ENCODE measurements at places on chromosomes 1 and 21.

DNA sequence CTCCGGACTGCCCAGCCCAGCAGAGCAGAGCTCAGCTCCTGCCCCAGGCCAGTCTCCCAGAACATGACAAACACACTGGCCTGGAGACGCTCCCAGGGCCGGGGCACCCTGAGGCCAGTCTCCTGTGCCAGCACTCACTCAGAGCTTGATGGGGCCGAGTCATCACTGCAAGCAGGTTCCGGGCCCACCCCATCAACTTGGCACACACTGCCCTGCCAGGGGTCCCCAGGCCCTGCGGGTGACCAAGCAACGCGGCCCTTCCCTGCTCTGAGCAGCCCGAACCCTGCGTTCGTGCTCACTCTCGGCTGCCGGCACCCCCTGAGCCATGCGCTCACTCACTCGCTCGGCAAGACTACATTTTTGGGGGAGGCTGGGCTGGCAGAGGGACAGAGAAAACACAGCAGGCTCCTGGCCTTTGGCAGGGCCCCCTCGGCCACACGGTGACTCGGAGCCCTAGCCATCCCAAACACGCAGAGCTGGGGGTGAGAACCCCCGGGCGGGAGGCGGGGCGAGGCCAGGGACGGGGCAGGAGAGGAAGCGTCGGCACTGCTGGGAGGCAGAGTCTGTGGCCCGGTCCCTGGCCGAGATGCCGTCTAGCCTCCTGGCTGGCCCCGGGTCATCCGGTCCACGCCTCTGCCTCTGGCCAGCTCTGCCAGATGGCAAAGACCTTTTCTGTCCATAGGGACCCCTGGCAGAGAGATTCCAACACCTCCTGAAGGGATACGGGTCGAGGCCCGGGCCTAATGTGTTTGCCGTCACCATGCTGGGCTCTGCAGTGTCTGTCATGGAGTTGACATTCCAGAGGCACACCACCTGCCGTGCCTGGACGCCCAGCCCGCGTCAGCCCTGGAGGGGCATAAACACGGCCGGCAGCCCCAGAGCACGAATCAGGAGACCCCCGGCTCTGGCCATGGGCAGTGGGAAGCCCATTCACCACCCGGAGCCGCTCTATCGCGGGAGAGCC lies 68.0 kb downstream of the MEGF6 start:
- DNase-seq: no peak

DNA sequence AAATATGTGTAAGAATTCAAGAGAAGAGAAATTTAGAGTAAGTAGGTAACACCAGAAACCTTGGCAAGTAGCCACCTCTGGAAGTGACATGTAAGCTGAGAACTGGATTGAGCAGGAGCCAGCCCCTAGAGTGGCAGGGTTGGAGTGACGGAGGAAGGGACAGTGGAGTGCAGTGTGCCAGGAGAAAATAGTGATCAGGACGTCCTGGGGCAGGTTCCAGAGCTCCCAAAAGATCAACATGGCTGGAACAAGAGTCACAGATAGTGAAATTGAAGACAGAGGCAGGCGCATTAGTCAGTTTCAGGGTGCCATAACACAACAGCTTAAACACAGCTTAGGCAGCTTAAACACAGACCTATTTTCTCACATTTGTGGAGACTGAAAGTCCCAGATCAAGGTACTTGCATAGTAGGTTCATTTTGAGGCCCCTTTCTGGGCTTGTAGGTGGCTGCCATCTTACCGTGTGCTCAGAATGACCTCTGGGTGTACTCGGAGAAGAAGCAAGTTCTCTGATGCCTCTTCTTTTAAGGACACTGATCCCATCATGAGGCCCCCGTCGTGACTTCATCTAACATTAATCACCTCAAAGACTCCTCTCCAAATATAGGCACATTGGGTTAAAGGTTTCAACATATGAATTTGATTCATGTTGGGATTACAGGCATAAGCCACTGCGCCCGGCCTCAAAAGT lies 37.2 kb downstream of the GNPAT start:
- DNase-seq: no peak

DNA sequence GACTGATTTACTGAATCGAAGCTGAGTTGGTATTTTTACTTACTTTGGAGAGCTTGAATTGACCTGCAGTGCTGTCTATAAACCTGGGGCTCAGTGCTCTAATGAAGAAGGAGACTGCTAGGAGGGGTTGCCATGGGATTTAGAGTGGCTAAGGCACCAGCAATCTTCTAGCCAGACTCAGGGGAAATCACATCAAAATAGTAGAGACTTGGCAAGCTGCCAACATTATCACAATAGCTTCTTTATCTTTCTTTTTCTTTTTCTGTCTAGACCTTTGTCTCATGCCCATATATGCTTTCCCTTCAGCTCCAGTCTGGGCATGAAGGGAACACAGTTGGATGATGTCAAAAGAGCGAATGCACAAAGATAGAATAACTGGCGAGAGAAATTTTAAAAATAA lies 301.1 kb upstream of the DPYD start:
- no peak for DNase-seq

- peak; percentile 45 for DNase-seq
Observed at GRCh38 chr1:47738560-47739182, 258.5 kb downstream of the TRABD2B start.

GRCh38 chr1:225461533-225462428 lies 33.9 kb upstream of the LBR start:
- no peak for DNase-seq

DNA sequence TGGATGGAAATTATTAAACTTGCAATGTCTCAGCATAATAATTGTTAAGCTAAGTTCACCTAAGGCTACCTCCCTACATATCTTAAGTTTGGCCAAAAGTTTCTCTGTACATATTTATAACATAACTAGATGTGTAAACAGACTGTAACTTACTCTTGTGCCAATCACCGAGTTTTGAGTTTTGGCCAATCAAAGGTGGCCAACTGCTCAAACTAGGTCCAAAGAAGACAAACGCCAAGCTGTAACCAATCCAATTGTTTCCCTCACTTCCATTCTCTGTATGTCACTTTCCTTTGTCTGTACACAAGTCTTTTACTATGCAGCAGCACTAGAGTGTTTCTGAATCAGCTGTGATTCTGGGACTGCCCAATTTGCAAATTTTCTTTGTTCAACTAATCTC lies 197.8 kb downstream of the LYPLAL1 start:
- peak; percentile 53 for DNase-seq

GRCh38 chr1:87370544-87370943 lies 41.9 kb downstream of the LMO4 start:
- DNase-seq: peak; percentile 68

- no peak for DNase-seq
Observed at GRCh38 chr1:161843156-161843555, 77.0 kb downstream of the ATF6 start.

- DNase-seq: no peak
Observed at GRCh38 chr1:29123053-29123886, 433 bp downstream of the TMEM200B start.

- DNase-seq: no peak
Observed at GRCh38 chr21:25461725-25462124, 145.6 kb downstream of the MRPL39 start.

DNA sequence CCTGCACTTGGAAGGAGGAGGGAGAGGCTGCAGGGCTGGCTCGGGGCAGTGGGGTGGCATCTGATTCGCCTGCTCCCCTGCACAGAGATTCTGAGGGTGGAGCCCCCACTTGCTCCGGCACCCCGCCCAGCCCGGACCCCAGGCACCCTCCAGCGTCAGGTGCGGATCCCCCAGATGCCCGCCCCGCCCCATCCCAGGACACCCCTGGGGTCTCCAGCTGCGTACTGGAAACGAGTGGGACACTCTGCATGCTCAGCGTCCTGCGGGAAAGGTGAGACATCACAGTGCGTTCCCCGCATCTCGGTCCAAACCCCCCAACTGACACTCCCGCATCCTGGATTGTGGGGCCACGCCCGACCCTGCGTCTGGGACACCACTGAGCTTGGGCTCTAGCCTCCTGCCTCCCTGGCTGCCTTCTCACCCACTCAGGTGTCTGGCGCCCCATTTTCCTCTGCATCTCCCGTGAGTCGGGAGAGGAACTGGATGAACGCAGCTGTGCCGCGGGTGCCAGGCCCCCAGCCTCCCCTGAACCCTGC lies 7.9 kb downstream of the ADAMTSL4 start:
- DNase-seq: no peak

DNA sequence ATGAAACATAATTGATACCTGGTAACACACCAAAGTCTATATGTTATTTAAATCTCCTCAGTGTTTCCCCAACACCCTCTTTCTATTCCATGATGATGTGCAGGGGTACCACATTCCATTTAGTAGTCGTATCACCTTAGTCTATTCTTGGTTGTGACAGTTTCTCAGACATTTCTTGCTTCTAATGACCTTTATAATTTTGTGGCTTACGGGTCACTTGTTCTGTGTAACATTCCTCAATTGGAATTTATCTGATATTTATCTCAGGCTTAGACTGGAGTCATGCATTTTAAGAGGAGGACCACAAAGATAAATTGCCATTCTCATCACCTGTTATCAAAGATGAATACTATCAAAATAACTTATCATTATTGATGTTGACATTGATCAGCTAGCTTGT lies 679.6 kb downstream of the USP25 start:
- no peak for DNase-seq

DNA sequence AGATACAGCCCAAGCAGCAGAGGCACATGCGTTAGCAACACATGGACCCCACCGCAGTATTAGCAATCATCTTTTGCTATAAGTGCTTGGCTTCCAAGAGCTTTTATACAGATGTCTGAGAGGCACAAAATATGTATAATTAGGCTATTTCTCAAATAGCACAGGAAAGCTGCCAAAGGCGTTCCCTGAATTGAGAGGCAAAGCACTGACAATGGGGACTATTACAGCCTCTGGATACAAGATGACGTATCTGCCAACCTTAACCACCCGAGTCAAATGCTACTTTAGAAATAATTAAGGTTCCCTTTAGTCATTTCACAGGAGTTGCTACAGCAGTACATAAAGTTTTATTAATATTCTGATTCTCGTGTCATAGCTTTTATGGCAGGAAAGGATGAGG lies 6.4 kb downstream of the STMN1 start:
- no peak for DNase-seq

- no peak for DNase-seq
Observed at GRCh38 chr21:14354515-14354914, 28.4 kb downstream of the HSPA13 start.

DNA sequence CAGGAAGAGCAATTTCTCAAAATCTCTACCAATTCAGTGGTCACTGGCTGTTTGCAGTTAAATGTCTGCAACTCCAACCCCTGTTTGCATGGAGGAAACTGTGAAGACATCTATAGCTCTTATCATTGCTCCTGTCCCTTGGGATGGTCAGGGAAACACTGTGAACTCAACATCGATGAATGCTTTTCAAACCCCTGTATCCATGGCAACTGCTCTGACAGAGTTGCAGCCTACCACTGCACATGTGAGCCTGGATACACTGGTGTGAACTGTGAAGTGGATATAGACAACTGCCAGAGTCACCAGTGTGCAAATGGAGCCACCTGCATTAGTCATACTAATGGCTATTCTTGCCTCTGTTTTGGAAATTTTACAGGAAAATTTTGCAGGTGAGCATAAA lies 167.2 kb downstream of the CRB1 start:
- peak; percentile 20 for DNase-seq
